Central memory CD4-positive, alpha-beta T cell (primary cell): ENCODE measurements at places on chromosomes 1 and 21.

DNA sequence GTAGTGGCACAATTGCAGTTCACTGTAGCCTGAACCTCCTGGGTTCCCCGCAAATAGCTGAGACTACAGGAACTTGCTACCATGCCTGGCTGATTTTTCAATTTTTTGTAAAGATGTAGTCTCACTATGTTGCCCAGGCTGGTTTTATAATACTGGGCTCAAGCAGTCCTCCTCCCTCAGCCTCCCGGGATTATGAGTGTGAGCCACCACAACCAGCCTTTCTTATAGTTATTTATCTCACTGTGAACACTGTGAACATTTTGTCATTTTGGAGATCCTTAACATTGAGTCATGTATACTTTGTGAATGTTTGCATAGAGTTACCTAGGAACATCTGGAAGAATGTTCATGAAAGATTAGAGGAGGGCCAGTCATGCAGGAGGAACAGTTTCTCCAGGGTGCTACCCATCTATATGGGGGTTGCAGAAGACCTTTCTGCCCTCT lies 127.1 kb upstream of the CACYBP start:
- no peak for DNase-seq

GRCh38 chr1:62991152-62991551 lies 207.2 kb downstream of the ATG4C start:
- no peak for DNase-seq

DNA sequence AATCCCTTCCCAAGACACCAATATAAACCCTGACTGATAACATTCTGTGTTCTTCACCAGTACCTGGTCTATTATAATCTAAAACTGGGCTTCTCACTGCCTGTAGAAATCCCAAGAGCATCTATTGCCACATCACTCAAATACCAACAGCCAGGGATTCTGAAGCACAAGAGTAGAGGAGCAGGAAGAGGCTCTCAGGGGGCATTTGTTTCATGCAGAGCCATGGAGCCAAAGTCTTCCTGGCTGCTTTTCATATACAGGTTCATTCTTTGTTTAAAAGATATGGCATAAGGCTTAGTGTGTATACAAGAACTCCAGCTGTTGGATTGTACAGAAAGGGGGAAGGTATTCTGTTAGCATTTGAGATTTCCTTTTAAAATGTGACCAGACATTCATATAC lies 38.2 kb upstream of the USH2A start:
- DNase-seq: no peak

DNA sequence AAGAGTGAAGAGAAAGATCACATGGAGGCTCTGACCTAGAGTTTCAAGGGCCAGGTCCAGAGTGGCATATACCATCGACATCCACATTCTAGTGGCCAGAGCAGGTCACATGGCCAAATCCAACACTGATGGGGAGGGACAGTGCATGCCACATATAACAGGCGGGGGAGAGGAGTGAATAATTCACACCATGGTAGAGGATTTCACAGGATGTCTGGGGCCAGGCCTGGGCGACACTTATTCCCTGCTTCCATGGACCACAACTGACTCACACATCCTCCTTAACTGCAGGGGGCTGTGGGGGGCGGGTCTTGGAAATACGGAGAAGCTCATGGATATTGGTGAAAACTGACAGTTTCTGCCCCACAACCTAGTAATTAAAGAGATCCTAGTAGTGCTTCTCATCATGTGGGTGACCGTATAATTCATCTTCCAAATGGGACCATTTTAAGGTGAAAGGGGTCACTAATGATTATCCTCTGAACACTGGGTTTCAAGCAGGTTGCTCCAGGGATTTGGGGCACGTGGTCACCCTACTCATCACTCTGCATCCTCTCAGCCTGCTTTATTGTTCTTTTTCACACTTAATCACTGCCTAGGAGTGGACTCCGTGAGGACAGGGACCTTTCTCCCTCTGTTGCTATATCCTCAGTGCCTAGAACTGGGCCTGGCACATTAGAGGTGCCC lies 44.0 kb downstream of the IGSF21 start:
- no peak for DNase-seq

GRCh38 chr1:64490213-64490818 lies 20.4 kb downstream of the CACHD1 start:
- no peak for DNase-seq

DNA sequence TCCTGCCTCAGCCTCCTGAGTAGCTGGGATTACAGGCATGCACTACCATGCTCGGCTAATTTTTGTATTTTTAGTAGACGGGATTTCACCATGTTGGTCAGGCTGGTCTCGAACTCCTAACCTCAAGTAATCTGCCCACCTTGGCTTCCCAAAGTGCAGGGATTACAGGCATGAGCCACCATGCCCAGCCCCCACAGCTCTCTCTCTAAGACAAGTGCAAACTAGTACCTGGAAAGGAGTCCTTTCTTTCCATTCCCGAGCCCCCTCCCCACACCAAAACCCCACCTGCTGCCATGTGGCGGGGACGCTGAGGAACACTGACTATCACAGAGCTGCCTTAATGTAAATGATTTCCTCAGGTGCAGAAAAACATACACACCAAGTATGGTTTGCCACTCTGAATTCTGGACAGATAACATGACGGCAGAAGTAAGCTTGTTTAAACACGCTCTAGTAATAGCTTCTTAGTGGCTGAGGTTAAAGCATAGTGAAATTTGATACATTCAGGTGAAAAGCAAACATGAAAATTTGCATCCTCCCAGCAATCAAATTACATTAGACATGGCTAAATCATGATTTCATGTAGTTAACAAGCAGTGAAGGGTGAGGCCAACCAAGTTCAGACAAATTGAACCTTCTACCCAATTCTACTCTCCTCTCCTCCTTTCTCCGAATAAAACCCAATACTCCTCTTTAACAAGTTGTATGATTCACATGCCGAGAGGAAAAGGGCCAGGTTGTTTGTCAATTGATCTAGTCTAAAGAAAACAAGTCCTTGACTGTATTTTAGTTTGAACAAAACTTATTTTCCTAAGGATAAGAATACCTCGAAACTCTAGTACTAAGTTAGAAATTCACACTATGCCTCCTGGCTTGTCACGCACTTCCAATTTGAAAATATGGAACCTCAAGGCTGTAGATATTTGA lies 19.8 kb downstream of the ERRFI1 start:
- DNase-seq: no peak

- DNase-seq: no peak
These were observed 345.5 kb downstream of the DISC1 start for GRCh38 chr1:231972111-231972445.

DNA sequence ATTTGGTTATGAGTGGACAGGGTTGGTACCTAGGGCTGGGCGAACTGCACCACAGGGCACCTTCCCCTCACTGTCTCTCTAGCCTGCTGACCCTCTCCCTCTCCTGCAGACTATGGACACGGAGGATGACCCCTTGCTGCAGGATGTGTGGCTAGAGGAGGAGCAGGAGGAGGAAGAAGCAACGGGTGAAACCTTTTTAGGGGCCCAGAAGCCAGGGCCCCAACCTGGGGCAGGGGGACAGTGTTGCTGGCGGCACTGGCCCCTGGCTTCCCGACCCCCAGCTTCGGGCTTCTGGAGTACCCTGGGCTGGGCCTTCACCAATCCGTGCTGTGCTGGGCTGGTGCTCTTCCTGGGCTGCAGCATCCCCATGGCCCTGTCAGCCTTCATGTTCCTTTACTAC lies 21.9 kb downstream of the DISP3 start:
- DNase-seq: no peak

GRCh38 chr1:31869449-31869848 lies 53.6 kb upstream of the SPOCD1 start:
- DNase-seq: no peak

DNA sequence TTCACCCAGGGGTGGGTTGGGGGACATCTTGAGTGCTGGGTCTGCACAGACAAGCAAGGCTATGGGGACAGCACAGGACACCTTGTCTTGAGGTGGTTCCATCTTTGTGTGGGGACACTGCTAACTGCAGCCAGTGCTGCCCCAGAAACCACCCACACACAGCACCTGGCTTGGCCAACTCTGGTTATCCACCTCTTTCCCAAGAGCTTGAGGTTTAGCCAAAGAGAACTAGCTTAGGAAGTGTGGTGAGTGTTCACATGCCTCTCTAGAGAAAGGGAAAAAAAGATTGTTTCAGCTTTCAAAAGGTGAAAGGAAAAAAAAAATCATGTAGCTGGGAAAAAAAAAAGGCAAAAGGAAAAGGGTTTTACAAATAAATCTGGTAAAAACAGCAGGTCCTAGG lies 32.4 kb downstream of the BCAR3 start:
- no peak for DNase-seq
